HuH-7.5 (cell line): ENCODE measurements at places on chromosomes 3 and 15.

GRCh38 chr15:90315278-90315982, 36.7 kb upstream of the ZNF774 start:
- DNase-seq, result no peak

DNA sequence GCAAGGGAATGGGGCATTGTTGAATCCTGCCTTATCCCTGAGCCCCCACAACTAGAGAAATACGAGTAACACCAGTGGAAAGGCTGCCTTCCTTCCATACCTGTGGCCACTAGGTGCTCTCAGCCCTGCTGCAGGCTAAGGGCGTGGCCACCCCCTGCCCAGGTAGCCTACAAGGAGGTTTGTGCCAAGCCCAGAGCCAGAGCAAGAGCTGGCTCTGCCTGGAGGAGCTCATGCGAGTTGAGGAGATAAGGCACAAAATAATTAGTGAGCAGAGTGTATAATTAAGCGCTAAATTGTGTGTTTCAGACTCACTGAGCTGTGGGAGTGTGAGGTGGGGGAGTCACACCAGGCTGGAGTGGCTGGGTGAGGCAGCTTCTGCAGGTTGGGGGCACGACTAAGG, 49.2 kb downstream of the TPRA1 start:
- DNase-seq, result no peak

DNA sequence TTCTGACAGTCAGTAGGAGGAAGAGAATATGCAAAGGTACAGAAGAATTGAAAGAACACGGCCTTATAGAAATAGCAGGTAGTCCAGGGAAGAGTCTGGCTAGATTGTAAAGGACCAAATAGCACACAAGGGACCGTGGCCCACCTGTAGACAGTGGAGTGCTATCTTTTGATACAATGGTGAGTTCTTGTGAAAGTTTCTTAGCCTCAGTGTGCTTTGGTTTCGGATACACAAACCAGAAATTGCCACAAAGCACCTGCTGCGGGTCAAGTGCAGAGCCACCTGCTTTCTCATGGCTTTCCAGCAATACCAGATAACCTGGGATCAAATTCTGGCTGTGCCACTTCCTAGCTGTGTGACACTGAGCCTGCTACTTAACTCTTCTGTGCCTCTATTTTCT, 36.6 kb upstream of the TUBGCP5 start:
- no peak for DNase-seq

- DNase-seq, result no peak
Observed at GRCh38 chr3:33428734-33429133, 11.5 kb downstream of the UBP1 start.

- DNase-seq, result no peak
Observed at GRCh38 chr15:58441376-58442070, 9.7 kb downstream of the LIPC start.

- no peak for DNase-seq
Observed at GRCh38 chr15:79450648-79451047, 18.5 kb downstream of the MINAR1 start.

DNA sequence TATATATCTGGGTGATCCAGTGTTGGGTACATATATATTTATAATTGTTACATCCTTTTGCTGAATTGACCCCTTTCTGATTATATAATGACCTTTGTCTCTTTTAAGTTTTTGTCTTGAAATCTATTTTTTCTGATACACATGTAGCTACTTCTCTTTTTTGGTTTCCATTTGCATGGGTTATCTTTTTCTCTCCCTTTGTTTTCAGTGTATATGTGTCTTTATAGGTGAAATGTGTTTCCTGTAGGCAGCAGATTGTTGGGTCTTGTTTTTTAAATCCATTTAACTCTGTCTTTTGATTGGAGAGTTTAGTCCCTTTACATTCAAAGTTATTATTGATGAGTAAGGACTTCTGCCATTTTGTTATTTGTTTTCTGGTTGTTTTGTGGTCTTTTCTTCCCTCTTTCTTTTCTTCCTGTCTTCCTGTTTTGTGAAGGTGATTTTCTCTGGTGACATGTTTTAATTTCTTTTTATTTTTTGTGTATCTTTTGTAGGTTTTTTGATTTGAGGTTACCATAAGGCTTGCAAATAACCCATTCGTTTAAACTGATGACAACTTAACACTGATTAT, 56.8 kb downstream of the STARD9 start:
- DNase-seq, result no peak
